ENCODE measurements at places on chromosomes 6 and 20.
A peak's percentile ranks its signal among the peaks of the same experiment; 100 is the strongest.

- DNase-seq = peak; percentile 86
Measured at GRCh38 chr6:1287103-1287591, 24.8 kb upstream of the FOXQ1 start.

DNA sequence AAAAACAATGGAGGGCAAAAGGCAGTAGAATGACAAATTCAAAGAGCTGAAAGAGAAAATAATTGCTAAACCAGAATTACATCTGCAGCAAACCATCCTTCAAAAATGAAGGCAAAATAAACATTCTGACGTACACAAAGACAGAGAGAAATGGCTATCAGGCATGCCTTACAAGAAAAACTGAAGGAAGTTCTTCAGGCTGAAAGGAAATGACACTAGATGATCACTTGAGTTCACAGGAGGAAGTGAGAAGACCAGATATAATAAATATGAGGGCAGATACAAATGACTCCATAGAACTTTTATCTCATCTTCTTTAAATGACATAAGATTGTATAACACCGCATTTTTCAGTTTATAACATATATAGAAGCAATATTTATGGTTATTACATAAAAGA lies 30.0 kb downstream of the DZANK1 start:
- no peak for DNase-seq

- DNase-seq = peak; percentile 54
Measured at GRCh38 chr6:74519163-74519562, 686.7 kb downstream of the COL12A1 start.

GRCh38 chr6:13953061-13953705 lies 28.4 kb downstream of the RNF182 start:
- DNase-seq = peak; percentile 21

DNA sequence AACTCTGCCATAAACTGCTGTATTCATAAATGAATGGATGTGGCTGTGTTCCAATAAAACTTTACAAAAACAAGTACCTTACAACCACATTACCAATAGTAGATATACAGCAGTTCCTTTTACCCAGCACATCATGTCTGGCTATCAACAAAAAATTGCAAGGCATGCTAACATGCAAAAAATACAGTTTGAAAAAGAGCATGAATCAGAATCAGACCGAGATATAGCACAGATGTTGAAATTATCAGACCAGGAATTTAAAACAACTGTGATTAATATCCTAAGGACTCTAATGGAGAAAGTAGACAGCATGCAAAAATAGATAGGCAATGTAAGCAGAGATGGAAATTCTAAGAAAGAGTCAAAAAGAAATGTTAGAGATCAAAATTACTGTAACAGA lies 8.4 kb upstream of the NUS1 start:
- DNase-seq = no peak

DNA sequence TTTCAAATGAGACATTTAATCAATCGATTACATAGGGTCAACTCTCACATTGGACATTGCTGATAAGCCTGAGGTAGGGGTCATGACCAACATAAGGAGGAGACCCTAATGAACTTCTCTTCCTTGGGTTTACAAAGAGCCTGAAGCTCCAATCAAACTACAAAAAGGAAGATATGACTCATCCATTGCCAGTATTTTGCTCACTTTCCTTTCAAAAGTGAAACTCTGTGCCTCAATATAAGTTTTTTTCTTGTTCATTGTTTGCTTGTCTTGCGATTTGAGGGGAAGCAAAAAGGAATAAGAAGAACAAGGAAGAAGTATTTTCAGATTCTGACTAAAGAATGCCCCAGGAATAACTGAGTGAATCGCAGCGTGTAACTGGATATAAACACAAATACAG lies 38.8 kb upstream of the KHDRBS2 start:
- DNase-seq = no peak

GRCh38 chr20:40309731-40310130 lies 379.3 kb downstream of the MAFB start:
- DNase-seq = no peak

DNA sequence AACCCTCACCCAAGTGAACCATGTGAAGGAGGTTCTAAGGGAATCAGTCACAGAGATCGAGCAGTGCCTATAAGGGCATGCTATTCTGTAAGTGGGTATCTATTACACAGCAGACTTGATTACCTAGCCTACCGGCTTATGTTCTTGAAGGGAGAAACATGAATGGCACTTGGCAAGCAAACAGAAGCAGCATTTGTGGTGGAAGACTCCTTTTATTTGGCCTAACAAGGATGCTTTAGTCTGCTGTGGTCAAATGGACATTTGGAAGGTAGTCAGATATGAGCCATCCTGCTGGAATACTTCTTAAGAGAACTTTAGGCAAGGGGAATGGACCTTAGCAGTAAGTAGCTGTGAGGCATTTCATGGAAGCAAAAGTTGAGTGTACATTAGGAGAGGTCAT lies 126.3 kb downstream of the COL12A1 start:
- DNase-seq = no peak

DNA sequence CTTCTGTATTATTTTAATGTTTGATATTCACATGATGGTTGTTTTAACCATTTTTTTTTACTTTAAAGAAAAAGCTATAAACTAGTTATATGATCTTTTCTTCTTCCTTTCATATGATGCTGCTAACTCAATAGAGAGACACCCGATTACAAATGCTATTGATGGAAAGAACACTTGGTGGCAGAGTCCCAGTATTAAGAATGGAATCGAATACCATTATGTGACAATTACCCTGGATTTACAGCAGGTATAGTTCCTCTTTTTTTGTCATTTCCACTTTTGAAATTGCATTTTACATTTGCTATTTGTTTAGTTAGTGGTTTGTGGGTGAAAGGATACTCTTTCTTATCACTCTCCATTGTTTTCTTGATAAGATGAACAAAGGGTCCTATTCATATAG lies 176.7 kb downstream of the LAMA2 start:
- DNase-seq = no peak

DNA sequence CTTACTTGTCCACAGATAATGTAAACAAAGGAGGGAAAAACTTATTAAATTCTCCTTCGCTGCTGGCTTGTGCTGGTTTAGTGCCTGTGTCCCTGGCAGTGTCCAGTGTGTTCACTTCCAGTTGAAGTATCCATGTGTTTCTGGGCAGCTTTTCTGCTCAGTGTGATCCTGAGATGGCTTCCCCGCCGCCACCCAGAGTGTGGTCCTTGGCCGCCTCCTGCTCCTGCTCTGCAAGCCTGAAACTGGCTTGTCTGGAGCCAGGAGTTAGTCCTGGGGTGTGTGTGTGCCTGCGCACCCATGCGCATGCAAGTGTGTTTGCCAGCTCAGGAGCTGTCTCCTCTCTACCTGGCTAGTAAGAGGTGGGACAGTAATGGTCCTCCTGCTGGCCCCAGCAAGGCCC lies 7.2 kb downstream of the BTBD3 start:
- DNase-seq = no peak

DNA sequence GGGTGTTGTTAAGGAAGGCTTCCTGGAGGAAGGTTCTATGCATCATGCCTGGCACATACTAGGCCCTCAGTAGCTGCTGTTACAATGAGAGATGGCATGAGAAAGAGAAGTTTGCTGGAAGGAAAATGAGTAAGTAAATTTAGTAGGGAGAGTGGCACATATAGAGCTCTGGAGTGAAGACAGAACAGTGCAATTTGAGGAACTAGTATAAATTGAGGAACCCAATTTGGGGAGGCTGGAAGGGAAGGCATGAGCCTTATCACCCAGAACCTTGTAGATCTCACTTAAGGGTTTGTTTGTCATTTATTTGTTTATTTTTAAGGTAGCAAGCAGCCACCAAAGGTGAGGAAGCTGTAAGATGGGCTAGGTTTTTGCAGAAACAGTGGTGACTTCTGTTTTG lies 87.1 kb upstream of the SCGN start:
- DNase-seq = no peak

DNA sequence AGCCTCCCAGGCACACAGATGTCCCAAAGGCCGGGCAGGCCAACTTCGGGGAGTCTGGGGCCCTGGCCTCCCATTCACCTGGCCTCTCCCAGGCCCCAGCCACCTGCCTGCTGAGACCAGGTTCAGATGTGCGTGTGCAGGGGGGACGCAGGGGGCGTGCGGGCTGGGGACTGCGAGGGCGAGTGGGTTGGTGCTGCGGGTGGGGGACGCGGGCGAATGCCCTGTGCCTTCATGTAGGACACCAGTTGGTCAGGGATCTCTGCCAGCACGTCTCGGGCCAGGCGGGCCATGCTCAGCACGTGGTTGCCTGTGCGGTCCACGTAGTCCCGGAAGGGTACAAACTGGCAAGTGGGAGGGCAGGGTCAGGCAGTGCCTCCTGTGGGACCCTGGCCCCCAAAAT lies 44.5 kb downstream of the RAB44 start:
- DNase-seq = no peak

DNA sequence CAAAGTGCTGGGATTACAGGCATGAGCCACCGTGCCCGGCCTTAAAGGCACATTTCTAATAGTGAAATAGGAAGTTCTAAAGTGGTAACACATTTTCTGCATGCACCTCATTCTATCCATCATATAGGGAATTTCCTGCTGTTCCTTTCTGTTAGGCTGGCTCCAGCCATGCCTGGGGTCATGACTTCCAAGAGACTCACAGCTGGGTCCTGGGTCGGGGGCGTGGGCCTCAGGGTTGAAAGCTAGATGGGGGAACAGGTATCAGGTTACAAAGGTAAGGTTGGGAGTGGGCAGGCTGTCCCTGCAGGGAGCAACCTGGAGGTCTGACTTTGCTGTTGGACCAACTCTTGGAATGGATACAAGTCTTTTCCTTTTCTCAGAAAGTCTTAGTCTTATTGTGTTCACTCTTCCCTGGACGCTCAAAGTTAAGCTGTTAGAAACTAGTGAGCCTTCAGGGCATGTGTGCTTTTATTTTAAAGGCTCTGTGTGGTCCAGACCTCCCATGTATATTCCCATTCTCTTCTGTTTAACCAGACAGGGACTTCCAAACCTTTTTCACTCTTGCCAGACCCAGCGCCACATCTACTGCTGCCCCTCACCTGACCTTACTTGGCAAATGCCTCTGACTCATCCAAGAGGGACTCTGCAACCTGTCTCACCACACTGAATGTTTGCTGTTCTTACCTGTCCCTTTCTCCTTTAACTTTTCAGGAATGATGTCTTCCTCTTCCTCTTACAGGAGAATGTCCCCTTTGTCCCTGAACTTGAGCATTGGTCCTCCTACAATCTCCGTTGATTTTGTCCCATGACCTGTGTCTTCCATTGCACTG lies 64.4 kb downstream of the TMEM170B start:
- DNase-seq = no peak

DNA sequence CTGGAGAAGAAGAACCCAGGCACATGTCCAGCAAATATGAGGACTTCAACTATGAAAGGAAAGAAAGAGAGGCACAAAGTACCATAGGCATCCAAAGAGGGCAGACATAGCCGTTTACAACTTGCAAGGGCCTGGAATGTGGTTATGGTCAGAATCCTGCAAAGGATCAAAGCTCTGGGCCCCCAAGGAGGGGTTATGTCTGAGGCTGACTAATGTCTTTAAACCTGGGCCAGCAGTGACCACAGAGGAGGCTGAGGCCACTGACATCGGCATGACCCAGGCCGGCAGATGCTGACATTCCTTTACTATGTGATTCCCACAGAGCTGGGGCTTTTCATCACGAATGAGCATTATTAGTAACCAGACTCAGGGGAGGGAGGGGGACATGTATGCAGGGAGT lies 861.1 kb downstream of the DHX35 start:
- DNase-seq = peak; percentile 95

DNA sequence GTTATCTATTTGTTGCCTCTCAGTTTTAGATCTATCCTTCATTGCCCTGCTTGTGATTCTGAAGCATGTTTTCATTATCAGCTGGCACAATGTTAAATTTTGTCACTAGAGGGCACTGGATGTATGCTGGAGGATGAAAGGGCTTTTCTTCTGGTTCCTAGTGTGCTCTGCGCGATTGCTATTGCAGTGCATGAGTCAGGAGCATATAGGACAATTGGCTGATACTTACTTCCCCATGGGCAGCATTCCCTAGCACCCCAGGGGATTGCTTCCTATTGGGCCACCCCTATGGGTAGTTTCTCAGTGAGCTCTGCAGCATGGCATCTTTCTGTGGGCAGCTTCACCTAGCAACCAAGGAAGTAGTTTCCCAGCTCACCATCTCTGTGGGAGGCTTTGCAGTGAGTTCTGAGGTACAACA lies 280.3 kb upstream of the SYNCRIP start:
- DNase-seq = peak; percentile 13

DNA sequence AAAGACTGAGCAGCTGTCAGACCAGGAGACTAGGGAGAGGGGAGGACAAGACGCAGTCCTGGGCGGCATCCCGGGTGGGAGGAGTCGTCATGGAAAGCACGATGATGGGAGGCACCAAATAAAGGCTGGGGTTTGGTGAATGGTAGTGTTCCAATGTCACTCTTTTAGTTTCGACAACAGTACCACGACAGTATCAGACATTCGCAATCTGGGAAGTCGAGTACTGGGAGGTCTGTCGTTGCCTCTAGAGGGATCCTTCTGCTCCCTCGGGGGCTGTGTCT lies 32.1 kb downstream of the PSMG4 start:
- no peak for DNase-seq

- no peak for DNase-seq
Measured at GRCh38 chr20:64099086-64099786, 8.1 kb downstream of the NPBWR2 start.

DNA sequence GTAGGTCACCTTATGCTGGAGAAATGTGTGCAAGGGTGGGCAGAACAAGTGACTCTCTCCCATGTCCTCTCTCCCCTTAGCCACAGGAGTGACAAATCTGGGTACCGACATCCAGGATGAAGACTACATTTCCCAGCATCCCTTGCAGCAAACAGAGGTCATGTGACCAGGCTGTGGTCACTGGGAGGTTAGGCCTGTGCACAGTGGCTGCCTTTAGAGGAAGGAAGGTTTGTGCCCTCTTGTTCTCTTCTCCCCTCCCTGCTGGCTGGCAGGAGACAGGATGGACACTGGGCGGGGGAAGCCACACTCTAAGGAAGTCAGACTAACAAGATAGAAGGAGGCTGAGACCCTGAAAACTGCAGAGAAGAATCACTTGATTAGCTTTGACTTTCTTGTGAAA lies 360.2 kb downstream of the PREX1 start:
- DNase-seq = no peak

DNA sequence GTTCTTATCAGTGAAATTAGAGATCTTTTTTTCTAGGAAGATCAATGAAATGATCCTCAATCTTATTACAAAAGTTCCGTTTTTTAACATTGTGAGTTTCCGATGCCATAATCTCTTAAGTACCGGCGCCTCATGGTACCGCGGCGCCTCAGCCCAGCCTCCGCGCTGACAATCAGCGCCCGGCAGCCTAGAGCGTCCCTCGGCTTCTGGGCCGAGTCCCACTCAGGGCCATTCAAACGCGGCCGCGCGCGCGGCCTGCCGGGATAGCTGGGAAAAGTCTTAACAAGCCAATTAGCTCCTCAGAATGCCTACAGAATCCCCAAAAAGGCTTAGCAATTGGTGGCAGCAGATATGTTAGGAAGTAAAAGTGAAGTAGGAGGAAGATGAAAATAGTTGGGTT lies 204.8 kb downstream of the ADGB start:
- no peak for DNase-seq

DNA sequence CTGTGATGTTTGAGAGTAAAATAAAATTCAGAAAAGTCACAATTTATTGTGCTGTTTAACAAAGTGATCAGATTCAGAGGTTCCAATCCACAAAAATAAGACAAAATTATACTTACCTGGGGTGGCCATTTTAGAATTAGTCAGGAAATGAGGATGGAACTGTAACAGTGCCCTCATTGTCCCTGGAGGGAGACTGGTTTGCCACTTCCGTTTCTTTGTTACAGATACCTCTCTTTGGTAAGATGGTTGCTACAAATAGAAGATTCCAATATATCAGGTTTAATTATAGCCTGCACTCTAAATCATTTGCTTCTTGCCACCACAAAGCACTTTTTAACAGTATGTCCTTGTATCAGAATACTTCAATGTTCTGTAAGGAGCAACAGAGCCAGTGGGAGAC lies 95.6 kb downstream of the CTNNBL1 start:
- DNase-seq = no peak

- no peak for DNase-seq
Measured at GRCh38 chr20:50358971-50359370, 151.2 kb upstream of the PTPN1 start.

All from AG08395 (cell line).